ENCODE measurements at places on chromosomes 2 and 18.

GRCh38 chr2:71070294-71071093 lies 2.0 kb downstream of the NAGK start:
- DNase-seq: no peak

DNA sequence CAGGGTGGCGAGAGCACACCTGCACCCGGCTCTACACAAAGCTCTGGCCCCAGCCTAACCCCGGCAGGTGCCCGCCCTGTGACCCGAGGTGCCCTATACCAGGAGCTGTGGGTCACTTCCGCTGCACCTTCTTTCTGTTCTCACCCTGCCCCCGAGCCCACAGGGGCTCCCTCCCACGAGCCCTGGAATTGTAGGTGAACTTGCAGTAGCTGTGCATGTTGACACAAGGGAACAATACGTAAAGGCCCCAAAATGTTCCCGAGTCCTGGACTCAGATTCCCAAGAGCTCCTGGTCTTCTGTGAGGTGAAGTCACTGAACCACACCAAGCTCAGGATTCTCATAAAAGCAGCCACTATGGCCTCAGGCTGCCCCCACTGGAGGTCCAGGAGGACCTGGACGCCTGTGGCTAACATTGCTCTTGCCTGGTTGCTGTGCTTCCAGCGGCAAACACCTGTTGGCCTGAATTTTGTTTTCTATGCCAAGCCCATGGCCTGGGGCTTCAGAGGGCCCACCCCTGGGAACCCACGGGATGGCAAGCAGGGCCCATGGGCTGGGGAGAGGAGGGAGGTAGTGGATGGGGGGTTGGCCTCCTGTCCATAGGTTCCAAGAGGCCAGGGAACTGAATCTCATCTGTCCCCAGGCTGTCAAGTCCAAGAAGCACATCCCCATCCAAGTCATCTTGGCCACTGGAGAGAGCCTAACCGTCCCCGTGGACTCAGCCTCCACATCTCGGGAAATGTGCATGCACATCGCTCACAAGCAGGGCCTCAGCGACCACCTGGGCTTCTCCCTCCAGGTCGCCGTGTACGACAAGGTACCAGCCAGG lies 23.2 kb upstream of the GPR17 start:
- no peak for DNase-seq

DNA sequence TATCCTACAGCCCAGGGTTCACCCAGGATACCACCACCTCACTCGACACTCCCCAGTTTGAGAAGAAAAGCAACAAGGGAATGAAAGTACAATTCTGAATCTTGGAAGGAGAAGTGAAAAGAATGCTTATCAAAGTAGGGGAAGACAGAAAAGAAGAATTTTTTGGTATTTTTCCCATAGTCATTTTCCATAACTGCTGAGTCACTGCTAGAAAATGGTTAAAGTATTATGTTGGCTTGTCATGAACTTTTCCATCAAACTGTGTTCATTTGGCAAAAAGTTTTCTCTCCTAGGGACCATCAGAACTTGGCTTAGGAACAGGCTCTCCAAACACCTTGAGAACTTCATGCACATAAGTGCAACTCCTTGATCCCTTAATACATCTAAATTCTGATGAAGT lies 192.0 kb downstream of the BCL11A start:
- DNase-seq: no peak

- DNase-seq: no peak
Observed at GRCh38 chr18:75828379-75828778, 400.9 kb upstream of the SMIM21 start.

GRCh38 chr2:103880081-103880834 lies 973.7 kb upstream of the POU3F3 start:
- DNase-seq: no peak

Measured in stimulated activated CD8-positive, alpha-beta memory T cell treated with anti-CD3 and anti-CD28 coated beads, Interleukin-7, amount 100 ng/mL, for 1 hour (primary cell).